Panc1 (cell line): ENCODE measurements at places on chromosomes 3 and 15.
A peak's percentile ranks its signal among the peaks of the same experiment; 100 is the strongest.

DNA sequence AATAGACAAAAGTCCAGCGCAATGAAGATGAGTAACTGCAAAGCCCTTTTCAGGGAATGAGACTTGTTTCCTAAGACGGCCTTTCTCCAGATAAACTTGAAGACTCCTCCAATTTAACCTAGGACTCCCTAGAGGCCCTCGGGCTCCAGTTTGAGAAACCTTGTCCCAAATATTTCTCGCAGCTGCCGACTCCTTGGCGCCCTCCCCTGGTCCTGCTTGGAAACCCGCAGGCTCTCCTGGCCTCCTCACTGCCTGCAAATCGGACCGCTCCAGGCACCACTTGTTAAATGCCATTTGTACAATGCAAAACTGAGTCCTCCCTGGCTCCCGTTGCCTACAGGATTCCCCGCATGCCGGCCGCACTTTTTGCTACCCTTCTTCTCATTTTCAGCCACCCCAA is 36.8 kb downstream of the MUC4 start:
- peak; percentile 12 for DNase-seq

DNA sequence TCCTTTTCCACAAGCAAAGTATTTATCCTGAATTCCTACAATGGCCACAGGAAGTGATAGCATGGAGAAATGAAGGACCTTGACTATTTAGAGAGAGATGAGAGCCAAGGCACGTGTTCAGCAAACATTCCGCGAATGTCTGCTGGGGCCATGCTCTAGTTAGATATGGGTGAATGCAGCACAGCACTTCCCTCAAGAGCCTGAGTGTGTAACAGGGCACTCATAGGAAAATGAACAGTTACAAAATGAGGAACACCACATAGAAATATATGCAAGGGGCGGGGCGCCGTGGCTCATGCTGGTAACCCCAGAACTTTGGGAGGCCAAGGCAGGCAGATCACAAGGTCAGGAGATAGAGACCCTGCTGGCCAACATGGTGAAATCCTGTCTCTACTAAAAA is 406.9 kb downstream of the NR2F2 start:
- DNase-seq: no peak

DNA sequence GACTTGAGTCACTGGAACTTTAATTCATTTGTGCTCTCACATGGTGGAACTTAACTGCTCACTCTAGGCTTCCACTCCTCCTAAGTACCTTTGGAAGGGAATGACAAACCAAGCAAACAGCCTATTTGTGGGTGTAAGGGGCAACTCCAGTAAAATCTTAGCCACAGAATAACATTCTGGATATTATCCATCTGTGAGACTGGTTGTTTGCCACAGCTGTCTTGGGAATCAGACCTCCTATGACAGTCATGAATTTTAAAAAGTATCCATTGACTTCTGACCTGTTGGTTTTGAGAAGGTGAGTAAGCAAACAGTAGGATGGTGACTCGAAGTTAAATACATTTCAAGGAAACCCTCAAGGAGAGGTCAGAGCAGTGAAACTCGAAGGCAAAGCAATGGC is 147.3 kb upstream of the CDIN1 start:
- no peak for DNase-seq

DNA sequence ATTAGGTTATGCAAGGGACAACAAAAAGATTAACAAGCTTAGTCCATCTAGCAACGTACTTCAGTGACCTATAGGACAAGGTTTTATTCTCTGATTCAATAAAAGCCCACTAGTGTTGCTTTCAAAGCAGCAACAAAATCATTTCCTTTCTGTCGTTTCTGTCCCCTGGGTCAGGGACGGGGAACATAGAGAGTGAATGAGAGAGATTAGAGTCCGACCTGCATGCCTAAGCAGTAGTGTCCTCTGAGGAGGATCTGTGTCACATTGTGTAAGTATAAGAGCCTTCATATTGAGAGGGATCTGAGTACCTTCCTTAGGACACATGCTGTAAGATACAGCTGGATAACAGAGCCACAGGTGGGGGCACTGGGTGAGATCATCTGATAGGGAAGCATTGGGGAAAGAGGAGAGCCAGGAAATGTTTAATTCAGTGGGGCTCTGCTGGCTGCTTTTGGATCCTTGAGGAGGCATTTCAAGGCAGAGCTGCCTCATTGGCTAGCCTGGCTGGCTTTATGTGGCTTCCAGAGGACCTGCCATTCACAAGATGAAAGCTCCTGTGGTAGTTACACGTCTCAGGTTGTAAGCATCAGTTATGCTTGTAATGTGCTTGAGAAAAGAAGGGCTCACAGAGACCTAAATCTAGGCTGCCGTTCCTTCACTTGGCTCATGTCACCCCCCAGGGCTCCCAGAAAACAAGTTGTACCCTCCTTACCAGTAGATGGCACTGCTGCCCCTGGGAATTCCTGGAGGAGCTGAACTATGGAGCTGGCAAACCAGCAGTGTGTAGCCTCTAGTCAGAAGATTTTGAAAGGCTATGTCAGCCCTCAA is 2.7 kb downstream of the TMEM108 start:
- peak; percentile 20 for DNase-seq

DNA sequence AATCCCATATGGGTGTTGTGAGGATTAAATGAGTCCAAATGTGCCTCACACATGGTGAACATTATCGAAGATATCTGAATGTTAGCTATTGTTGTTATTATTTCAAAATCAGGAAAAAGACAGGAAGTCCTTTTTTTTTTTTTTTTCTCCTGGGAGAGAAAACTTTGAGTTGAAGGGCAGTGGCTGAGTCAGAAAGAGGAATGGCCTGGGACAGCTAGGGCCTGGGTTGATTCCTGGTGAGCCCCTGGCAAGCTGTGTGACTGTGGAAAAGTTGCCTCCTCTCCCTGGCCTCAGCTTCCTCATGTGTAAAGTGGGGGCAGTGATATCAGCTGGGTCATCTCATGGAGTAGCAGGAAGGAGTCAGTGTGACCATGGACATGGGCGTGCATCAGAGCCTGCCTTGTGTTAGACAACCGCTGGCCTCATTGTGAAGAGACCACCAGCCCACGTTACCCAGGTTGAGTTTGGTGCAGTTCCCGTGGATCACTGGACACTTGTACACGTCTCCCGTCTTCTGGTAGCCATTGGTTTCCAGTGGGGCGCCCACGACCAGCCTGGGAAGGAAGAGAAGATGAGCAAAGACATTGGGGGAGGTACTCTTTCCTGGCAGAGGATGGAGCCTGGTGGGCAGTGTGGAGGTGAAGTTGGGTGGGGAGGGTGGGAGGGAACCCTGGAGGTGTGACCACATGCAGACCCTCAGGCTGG is 63.1 kb downstream of the ITGA11 start:
- DNase-seq: no peak

DNA sequence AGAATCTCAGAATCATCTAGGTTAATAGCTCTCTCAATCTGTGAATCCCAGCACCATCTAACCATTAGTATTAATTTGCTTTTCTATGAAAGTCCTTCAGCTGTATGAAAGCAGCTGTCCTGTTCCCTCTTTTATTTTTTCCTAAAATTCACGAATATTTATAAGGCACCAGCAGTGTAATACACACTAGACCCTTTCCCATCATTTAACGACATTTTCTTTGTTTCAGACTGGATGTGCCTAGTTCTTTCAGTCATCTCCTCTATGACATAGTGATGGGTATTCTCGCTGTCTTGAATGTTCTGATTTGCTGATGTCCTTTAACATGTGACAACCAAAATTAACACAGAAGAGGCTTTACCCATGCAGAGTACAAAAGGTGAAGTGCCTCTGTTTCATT is 48.9 kb upstream of the ATP10A start:
- no peak for DNase-seq

DNA sequence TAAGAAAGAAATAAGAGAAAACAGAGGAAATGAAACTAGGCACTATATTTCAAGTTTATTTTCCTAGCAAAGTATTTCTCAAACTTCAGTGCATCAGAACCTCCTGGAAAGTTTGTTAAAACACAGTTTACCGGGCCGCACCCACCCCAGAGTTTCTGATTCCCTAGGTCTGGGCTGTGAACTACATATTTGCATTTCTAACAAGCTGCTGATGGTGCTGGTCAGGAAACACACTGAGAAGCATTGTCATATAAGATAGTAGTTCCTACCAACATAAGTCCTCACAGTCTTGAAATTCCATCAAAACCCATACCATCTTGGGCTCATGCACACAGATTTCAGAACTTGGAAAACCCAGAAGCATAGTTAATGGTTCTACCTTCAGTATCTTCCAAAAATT is 8.3 kb downstream of the SLC9A9 start:
- DNase-seq: no peak

- DNase-seq: no peak
Measured at GRCh38 chr3:21752749-21753347, 1.8 kb upstream of the ZNF385D start.

DNA sequence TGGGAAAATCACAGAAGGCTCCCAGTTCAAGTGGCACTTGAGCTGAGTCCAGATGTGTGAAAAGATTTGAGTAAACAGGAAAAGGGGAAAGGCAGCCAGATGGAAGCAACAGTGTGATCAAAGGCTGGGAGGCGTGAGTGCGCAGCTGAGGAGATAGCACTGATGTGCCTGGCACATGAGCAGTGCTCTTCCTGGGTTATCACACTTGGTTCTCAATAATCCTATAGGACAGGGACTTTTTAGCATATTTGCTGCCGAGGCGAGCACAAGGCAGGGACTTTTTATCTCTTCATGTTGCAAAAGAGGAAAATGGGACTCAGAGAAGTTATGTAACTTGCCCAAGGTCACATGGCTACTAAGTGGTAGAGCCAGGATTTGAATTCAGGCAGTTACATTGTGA is 39.6 kb downstream of the CORO2B start:
- no peak for DNase-seq

DNA sequence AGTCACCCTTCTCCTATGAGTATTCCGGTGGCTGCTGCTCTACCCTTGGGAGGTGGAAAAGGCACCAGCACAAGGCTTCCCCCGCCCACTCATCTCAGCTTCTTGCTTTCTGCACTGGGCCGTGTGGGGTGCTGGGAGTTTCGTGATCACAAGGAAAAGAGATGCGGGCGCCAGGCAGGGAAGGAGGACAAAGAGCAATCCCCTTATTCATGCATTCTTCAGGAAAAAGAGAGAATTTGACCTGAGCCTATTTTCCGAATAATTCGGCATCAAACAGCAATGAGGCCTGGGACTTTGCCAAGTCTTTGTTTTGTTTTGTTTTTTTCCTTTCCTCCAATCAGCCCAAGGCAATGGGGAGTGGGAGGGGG is 102.2 kb upstream of the LPP start:
- DNase-seq: no peak

DNA sequence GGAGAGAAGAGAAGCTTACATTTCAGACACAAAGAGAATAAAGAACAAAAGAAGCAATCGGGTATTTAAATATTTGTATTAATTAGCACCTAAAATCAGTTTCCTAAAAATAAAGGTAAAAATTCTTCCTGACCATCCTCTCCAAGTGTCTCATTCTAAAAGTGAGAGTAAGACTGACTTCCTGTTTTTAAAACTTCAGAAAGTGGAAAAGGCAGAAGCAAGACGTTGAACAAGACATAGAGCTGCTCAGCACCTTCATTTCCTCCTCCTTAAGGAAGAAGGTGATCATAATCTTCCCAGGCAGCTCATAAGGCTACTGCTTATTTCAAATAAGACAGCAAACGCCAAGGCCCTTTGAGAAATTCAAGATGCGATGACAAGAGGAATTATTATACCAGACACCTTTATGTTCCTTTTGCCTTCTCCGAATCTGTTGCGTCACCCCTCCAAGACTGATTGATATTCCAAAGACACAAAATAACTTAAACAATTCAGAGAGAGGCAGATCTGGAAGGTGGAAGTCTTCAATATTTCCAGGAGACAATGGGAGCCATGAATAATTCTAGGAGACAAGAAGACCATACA is 238.8 kb upstream of the TLE3 start:
- DNase-seq: no peak

GRCh38 chr3:129532261-129532660 is 3.8 kb downstream of the RHO start:
- no peak for DNase-seq
